Activated T-cell treated with anti-CD3 and anti-CD28 coated beads, Interleukin-2, amount 50 U/mL, for 72 hours (primary cell): ENCODE measurements at places on chromosomes 7 and 10.

GRCh38 chr7:140619176-140619575 lies 21.4 kb downstream of the DENND2A start:
- no peak for DNase-seq

GRCh38 chr10:44424957-44425356 lies 40.1 kb upstream of the CXCL12 start:
- no peak for DNase-seq

DNA sequence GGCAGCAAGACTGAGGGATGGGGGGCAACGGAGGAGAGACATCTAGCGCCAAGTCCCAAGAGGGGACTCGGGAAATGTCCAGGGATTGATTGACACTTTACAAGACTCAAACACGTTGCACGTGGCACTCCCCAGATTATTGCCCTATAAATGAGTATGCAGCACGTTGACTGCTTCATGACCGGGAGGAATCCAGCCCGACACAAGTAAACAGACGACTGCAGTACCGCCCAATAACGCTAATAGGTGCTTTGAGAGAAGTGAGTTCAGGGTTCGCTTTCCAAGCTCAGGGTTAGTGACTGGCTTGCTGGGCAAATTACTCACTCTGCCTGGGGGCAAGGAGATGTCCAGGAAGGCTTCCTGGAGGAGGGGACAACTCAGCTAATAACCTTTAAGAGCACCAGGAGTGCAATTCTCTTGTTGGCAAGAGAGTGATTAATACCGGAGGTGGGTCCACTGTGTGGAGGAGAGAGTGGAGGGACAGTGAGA lies 73.3 kb upstream of the MYL10 start:
- DNase-seq: no peak

GRCh38 chr10:101062232-101063049 lies 652 bp downstream of the KAZALD1 start:
- DNase-seq: peak; percentile 75

GRCh38 chr10:23146258-23146657 lies 45.9 kb upstream of the PTF1A start:
- DNase-seq: no peak

- no peak for DNase-seq
Observed at GRCh38 chr7:32670110-32671025, 175.1 kb downstream of the AVL9 start.

DNA sequence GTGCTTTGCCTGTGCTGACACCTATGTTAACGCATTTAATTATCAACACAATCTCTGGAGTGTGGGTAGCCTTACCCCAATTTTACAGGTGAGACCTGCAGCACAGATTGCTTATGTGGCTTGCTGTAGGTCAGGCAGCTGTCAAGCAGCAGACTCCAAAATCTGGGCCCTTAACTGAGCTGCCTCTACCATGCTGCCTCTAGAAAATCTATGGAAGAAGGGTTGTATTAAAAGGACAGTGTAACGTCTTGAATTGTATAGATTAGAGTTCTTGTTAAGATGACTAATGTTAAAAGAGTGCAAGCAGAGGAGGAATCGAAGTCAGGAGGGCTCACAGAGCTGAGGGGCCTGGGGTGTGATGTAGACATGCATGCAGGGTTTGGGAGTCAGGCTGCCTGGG lies 1.2 kb upstream of the PON3 start:
- no peak for DNase-seq

DNA sequence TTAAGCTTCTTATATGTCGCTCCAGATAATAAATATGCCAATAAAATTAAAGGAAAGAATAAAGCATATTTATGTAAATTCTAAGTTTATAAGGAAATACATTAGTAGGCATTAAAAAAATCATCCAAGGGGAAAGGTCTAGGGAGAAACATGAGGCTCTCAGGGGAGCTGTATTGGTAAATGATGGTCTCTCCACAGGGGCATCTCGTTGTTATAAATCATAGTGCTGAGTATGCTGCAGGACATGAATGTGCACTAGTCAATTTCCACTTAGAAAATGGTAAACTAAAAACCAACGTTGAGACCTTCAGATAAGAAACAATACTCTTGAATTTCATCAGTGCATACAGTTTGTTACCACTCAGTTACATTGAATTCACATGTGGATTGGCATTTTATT lies 194.0 kb upstream of the AHR start:
- DNase-seq: no peak

- DNase-seq: no peak
Observed at GRCh38 chr10:108597031-108597430, 1326.3 kb downstream of the XPNPEP1 start.
